ENCODE measurements at places on chromosomes 13 and 19.

- no peak for DNase-seq
These were observed 9.7 kb downstream of the MAP2K2 start for GRCh38 chr19:4114181-4114580.

GRCh38 chr19:58518256-58519086 is 1.1 kb downstream of the ZBTB45 start:
- DNase-seq: peak; percentile 4

GRCh38 chr13:73216381-73216831 is 157.6 kb downstream of the KLF5 start:
- DNase-seq: no peak

- DNase-seq: peak; percentile 9
These were observed 685 bp downstream of the VWA8 start for GRCh38 chr13:41960211-41960636.

DNA sequence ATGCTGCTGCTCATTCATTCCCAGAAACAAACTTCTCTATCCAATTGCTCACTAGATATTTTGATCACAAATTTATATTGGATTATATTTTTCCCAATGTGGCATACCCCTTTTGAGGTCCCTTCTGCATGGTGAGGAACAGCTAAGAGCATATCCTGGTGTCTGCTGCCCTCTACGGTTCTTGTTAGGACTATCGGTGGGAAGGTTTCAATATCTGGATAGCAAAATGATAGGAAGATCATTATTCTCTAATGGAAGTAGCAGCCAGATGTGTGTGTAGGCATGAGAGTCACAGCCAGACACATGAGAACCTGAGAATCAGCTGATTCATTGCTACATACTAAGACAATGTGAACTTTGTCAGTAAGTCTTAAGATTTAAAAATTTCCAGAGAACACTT is 1422.4 kb upstream of the MIR17HG start:
- DNase-seq: peak; percentile 53

- DNase-seq: no peak
These were observed 1598.8 kb upstream of the MIR17HG start for GRCh38 chr13:89748716-89749115.

- peak; percentile 85 for DNase-seq
These were observed 41.7 kb upstream of the CEACAM20 start for GRCh38 chr19:44570984-44571684.

GRCh38 chr19:41553804-41554203 is 22.2 kb upstream of the CEACAM21 start:
- no peak for DNase-seq

- DNase-seq: peak; percentile 23
These were observed 19.5 kb downstream of the COMP start for GRCh38 chr19:18771328-18772242.

DNA sequence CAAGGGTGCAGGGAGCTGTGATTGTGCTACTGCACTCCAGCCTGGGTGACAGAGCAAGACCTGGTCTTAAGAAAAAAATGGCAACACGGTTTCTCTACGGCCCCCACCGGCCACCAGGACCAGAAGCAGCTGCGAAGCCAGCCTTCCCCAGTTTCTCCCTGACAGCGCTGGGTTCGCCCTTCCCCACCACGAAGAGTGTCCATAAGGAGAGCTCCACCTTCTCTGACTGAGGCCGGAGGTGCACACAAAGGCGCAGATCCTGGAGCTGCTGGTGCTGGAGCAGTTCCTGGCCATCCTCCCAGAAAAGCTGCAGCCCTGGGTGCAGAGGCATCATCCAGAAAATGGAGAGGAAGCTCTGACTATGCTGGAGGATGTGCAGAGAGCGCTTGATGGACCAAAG is 52.2 kb upstream of the ZNF599 start:
- no peak for DNase-seq

- DNase-seq: no peak
These were observed 176.6 kb downstream of the LMO7 start for GRCh38 chr13:75812751-75813181.

DNA sequence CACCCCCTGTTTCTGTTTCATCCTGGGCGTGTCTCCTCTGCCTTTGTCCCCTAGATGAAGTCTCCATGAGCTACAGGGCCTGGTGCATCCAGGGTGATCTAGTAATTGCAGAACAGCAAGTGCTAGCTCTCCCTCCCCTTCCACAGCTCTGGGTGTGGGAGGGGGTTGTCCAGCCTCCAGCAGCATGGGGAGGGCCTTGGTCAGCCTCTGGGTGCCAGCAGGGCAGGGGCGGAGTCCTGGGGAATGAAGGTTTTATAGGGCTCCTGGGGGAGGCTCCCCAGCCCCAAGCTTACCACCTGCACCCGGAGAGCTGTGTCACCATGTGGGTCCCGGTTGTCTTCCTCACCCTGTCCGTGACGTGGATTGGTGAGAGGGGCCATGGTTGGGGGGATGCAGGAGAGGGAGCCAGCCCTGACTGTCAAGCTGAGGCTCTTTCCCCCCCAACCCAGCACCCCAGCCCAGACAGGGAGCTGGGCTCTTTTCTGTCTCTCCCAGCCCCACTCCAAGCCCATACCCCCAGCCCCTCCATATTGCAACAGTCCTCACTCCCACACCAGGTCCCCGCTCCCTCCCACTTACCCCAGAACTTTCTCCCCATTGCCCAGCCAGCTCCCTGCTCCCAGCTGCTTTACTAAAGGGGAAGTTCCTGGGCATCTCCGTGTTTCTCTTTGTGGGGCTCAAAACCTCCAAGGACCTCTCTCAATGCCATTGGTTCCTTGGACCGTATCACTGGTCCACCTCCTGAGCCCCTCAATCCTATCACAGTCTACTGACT is at the start of gene KLK3:
KLK3 (plus strand) TSS at position 280 of the 775 bp plus-strand sequence; CDS start at position 321, 41 bp downstream.
- DNase-seq: no peak

GRCh38 chr19:30861919-30862318 is 487.3 kb downstream of the TSHZ3 start:
- no peak for DNase-seq

GRCh38 chr13:114142640-114143490 is 10.4 kb upstream of the RASA3 start:
- no peak for DNase-seq

DNA sequence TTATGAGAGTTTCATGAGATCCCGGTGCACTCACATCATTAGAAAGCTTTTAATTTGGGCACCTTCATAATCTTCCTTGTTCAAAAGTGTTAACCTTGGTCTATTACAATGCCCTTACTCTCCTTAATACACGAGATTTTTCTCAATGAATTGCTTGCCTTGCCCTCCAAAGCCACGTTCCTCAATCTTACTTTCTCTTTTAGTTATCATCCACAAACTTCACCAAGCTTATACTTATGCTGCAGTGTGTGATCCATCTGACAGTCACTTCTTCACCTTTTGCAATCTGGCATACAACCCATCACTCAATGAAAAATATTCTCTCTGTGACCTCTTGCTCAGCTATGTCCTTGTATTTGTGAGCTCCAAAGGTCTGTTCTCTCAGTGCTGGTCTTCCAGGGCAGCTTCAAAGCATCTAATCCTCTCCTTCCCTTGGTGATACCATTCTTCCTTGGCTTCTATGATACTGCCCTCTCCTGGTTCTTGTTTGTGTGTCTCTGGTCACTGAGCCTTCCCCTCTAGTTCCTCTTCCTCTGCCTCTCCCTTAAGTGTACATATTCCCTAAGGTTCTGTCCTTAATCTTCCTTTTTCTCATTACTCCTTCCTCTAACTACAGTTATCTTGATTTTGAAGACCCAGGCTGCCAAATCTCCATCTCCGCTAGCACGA is 202.2 kb upstream of the STARD13 start:
- peak; percentile 54 for DNase-seq

GRCh38 chr19:4007836-4008539 is 452 bp downstream of the PIAS4 start:
- DNase-seq: no peak

DNA sequence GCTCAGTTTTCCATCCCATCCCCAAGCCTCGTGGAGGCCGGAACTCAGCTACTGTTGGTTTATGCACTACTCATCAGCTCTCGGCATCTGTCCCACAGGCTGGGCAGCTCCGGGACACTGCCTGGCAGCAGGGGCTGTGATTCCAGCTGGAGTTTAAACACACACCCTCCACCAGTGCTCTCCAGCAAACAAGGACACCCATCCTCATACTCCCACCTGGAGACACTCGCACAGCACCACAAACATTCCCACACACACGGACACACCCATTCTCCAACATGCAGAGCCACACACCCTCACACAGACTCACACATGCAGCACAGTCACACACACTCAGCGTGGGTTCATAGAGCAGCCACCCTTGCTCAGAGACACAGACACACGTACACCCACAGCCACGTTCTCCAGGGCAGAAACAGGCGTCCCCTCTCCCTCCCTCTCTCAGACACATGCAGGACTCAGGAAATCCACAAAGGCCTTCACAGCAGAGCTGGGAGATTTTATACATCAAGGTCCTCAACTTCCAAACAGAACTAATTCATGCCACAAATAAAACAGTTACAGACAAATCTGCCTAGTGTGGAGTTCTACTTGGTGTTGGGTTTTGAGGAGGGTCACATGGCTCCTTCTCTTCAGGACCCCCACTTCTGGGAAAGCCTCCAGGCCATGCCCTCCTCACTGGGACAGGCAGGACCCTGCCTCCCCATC is 785.4 kb downstream of the UQCRFS1 start:
- no peak for DNase-seq

DNA sequence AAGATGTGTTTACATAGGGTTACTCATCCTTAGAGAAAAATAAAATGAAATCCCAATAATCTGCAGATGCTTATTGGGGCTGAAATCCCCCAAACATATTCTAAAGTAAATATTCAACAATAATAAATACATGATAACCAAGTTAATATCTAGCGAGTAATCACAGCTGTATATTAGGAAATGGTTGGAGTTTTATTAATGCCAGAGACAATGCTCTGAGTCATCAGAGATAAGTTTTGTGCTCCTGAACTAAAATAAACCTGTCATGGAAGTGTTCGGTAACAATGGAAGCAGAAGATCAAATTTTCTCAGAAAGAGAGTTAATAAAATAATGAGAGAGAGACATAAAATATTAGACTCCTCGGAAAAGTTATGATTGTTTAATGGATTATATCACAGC is 31.4 kb downstream of the FLT1 start:
- no peak for DNase-seq

- DNase-seq: no peak
These were observed 41.9 kb downstream of the RASA3 start for GRCh38 chr13:114090476-114090875.

DNA sequence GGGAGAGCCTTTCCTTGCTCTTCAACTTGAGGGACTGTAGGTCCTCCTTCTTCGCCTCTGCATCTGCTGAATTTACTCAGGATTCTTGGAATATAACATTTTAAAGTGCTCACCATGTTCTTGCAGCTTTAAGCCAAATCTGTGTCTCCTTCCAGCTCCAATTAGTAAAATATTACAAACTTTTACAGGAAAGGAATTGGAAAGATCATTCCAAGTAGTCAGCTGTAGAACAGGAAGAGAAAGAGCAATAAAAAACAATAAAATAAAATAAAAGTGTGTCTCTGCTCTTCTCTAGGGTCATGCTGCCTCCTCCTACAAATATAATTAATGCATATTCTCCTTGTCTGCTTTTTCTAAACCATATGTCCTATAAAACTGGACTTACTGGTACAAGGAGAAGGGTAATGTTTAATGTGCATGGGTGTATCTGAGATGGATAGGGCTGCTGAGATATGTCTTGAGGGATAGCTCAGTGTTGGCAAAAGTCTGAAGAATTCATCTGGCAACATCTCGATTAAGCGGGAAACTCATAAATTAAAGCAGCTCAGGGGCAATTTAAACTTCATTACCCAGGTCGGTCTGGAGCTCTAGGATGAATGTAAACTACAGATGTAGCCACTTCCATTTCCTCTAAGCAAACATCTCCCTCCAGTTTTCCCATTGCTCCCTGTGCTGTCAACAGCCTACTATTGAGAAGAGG is 25.0 kb downstream of the ENOX1 start:
- no peak for DNase-seq

DNA sequence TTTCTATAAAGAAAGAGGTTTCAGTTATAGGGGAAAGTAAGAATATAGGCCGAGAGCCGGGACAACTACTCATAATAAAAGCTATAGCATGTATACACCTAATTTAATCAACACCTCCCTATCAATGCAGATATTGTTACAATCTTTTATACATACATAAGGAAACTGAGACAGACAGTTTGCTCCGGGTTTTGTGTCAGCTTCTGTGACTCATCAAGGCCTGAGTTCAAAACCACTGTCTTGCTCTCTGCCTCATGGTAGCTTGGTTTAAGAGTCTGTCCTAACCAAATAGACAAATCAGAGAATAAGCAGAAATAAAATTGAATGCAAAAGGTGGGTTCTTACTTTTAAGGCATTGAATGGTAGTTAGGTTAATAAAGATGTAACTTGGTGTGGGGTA is 222.9 kb downstream of the GGACT start:
- no peak for DNase-seq

DNA sequence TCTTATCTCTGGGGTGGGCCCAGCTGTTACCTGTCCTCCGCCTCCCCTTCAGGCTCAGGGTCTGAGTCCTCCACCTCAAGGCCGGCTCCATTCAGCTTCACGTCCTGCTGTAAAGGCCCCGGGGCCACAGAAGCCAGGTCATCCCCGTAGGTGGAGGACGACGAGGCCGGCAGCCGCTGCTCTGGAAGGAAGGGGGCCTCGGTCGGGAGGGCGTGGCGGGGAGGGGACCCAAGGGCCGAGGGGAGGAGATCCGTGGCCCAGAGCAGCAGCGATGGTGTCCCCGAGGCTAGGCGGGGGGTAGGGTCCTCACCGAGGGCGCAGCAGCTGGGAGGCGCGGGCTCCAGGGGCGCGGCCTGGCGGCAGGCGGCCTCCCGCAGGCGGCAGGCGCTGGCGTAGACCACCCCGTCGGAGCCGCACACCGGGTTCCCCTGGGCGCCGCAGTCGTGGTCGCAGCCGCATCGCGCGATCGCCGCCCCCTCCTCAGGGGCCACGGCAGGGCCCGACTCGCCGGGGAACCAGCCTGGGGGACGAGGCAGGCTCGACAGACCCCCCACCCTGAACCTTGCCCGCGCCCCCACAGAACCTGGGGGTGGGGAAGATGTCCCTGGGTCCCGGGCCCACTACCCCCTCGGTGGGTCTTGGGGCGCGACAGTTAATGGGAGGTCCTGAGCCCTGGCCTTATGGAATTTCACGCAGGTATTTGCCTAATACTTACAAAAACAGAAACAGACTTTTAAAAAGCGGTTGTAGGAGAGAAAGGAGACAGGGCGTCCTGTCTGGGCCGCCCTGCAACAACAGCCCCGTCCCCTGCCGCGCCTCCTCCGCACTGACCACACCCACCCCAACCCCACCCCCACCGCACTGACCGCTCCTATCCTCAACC is 7.6 kb downstream of the F2RL3 start:
- no peak for DNase-seq

- no peak for DNase-seq
These were observed 466.5 kb downstream of the UQCRFS1 start for GRCh38 chr19:28746478-28746877.

GRCh38 chr19:28358633-28359032 is 854.3 kb downstream of the UQCRFS1 start:
- no peak for DNase-seq

GRCh38 chr13:34506796-34507195 is 435.3 kb upstream of the NBEA start:
- DNase-seq: peak; percentile 7

DNA sequence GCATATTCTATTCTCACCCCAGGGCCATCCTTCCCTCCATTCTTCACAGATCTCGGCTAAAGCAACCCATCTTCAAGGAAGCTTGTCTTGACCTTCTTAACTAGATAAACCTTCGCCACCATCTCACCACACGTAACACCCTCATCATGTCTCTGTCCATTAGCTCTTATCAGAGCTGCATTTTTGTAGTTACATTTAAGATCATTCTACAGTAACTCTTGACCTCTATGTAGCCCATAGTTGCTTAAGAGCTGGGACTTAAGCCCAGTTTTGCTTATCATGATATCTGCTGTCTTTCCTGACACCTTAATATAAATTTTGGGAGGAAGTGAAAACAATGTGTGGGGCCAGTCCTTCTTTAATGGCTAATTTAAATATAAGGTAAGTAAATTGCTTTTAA is 345.1 kb downstream of the MTUS2 start:
- DNase-seq: no peak
